ENCODE measurements at places on chromosomes 7 and 10. TPM values are rescaled to one million over a fixed set of nuclear protein-coding genes. Genes with fewer than 3 reads are reported as not detected.

DNA sequence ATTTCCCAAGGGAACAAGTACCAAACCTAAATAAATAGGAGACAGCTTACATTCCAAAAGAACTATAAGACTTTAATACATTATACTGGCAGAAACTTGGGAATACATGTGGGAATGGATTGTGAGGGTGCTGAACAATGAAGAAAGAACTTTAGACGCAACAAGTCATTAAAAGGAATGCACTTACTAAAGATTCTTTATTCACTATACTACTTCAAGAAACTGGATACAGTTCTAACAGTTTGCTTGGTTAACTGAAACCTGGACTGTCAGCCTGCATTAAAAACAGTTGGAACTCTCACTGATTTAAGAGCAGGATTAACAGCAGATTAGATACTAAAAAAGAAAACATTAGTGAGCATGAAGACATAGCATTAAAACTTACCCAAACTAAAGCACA lies 12.0 kb downstream of the CACUL1 start:
- DNase-seq = no peak

- DNase-seq = peak; percentile 44
Measured at GRCh38 chr10:25226775-25227682, 52.2 kb downstream of the GPR158 start.

DNA sequence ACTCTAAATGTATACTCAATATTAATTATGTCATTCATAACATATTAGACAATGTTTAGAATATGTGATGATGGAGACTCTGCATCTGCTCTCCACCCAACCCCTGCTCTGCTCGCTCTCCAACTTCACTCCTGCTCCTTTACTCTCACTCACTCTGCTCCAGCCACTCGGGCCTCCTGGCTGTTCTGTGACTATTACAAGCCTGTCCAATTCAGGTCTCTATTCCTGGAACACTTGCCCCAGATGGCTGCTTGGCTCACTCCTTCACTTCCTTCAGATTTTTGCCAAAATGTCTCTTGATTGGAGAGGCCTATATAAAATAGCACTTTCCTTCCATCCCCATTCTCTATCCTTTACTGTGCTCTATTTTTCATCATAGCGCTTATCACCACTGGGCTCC lies 84.8 kb downstream of the HBP1 start:
- no peak for DNase-seq

- DNase-seq = no peak
Measured at GRCh38 chr10:73898730-73899410, 12.1 kb upstream of the PLAU start.

DNA sequence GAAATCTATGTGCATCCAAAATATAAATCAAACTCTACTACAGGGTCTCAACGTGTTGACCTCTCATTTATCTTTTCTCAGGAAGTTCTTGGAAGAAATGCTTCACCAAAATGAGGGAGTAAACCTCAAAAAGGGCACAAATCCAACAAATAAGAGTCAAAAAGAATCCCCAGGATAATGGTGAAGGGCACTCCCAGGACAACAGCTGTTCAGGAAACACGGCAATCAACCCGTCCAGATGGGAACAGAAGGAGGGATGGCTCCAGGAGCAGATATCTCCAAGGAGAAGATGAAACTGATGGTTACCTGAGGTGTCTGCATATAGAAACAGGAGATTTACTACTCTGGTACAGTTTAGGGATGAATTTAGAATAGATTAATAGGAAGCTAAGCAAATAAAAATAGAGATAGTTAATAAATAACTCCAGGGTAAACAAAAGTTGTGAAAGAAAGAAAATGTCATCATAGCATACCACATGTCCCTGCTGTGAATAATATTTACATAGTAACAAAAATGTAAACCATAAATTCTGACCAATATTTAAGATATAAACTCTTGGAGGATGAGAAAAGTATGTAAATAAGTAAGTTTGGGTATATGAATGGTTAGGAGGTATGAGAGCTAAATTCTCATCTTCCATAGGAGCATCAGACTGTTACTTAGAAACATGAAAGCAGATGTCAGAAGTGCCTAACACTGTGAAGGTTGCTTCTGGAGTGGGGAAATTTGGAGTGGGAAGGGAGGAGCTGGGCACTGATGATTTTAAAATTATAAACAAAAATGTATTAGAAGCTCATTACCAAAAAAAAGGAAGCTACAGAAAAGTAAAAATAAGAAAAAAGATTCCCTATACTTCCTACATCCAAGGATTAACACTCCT lies 237.5 kb upstream of the HPS1 start:
- peak; percentile 5 for DNase-seq

DNA sequence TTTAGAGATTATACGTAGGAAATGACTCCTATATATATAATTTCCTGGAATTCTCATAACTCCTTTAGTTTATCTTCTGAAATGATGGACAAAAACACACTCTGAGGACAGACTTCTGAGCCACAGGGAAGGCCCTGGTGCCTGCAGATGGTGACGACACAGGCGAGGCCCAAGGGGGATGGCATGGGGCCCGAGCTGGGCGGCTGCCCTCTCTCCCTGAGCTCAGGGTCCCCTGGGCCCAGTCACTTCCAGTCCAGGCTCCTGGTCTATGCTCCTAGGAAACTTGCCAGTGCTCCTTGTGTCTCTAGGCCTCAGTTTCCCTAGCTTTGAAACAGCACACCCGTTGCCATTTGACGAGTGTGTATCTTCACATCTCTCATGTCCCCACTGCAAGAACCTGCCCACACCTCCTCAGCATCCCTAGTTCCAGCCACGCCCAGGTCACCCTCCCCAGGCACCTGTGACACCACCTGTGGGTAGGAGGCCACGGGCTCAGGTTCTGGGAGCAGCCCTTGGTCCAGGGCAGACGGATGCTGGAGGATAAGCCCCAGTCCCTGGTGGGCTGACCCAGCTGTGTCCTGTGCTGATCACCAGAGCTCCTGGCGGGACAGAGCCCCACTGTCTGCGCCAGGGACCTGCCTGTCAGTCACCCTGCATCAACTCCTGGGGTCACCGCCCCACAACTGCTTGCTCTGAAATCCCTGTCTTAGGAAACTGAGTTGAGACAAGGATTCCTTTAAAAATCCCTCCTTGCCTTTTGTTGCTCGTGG lies 23.4 kb upstream of the SHH start:
- DNase-seq = no peak

- DNase-seq = no peak
Measured at GRCh38 chr10:112899391-112900065, 50.5 kb upstream of the TCF7L2 start.

GRCh38 chr10:98463976-98464754 lies 17.4 kb upstream of the HPS1 start:
- no peak for DNase-seq

SGMS1 gene
- polyA plus RNA-seq = 28.2 TPM

PGAM1 gene
- 129 TPM for polyA plus RNA-seq

ZCCHC24 gene
- 13.0 TPM for polyA plus RNA-seq

CDK1 gene
- polyA plus RNA-seq = 38.1 TPM

CTTNBP2 gene
- 0.45 TPM for polyA plus RNA-seq

All from small intestine (tissue), 16 donors.